ENCODE measurements at places on chromosomes 16 and 17. TPM values are rescaled to one million over a fixed set of nuclear protein-coding genes. Genes with fewer than 3 reads are reported as not detected.
A peak's percentile ranks its signal among the peaks of the same experiment; 100 is the strongest.

DNA sequence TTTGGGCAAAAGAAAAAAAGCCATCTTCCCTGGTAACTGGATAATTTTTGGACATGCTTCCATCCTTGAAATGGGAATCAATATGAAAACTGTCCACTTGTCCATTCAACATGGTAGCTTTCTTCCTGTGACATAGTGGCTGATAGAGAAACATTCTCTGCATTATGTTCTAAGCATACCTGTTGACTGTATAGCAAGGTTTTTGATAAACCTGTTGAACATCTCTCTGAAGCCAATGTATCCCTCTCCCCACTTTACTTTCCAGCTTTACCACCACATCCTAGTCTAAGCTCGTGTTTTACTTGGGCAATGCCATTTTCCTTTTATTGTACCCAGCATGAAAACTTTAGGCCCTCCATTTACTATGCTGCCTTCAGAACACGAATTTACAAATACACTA lies 630.1 kb downstream of the TOX3 start:
- no peak for DNase-seq

- DNase-seq: no peak
These were observed 87.8 kb upstream of the NOL11 start for GRCh38 chr17:67629971-67630320.

Gene GRAPL
- not detected for total RNA-seq

DNA sequence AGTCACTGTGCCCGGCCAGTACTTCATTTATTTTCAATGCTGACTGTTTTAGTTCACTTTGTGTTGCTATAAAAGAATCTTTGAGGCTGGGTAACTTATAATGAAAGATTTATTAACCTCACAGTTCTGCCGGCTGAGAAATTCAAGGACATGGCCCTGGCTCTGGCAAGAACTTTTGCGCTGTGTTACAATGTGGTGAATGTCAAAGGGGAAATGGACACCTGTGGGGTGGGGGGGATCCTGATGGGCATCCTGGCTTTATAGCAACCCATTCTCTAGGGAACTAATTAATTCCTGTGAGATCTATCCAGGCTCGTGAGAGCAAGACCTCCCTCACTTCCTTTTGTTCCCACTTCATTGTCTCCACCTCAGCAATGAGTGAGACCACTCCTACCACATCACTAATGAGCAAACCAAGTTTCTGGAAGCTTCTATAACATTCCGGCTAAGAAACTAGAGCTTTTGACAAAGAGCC lies 17.1 kb upstream of the CDH3 start:
- DNase-seq: no peak

Gene DNAH2
- not detected for total RNA-seq

Gene KRT15
- not detected for total RNA-seq

Gene AATK
- total RNA-seq: 0.48 TPM

Gene KIF2B
- not detected for total RNA-seq

Gene VAT1L
- total RNA-seq: not detected

Gene GPRC5B
- 2.1 TPM for total RNA-seq

Gene CCL22
- not detected for total RNA-seq

Gene MEAK7
- total RNA-seq: 21.0 TPM

- DNase-seq: no peak
These were observed 67.7 kb downstream of the CYLD start for GRCh38 chr16:50809561-50809960.

Gene CDH8
- total RNA-seq: 2.8 TPM

DNA sequence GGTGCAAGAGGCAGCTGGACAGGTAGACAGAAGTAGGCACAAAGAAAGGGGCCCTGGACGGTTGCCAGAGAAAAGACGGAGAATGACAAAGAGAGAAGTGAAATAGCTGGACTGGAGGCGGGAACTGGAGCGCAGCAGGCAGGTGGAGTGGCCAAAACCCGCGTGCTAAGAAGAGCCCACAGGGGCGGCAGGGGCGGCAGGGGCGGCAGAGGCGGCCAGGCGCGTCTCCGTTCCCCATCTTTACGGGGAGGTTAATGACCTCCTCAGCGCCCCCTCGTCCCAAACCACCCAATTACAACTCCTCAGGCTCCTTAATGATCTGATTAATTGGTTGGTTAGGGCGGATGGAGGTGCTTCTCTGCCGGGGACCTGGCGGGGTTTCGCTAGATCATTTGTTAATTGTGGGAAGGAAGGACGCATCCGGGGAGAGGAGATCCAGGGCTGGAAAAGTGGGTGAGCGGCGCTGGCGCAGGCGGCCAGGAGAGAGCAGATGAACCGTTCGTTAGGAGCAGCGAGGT lies 15.4 kb upstream of the HOXB9 start:
- DNase-seq: no peak

DNA sequence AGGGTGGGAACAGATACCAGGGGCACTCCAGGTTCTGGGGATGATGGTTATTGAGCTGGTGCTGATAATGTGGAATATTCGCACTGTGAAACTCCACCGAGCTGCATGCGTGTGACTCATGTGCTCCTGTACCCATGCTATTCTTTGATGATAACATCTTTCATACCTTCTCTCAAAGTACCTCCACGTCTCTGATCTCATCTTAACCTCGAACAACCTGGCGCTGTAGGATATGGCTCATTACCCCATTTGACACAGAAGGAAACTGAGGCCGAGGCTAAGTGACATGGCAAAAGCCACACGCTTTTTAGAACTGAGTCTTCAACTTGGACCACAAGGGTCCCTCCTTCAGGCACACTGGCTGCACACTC lies 30.2 kb upstream of the MRPS23 start:
- no peak for DNase-seq

DNA sequence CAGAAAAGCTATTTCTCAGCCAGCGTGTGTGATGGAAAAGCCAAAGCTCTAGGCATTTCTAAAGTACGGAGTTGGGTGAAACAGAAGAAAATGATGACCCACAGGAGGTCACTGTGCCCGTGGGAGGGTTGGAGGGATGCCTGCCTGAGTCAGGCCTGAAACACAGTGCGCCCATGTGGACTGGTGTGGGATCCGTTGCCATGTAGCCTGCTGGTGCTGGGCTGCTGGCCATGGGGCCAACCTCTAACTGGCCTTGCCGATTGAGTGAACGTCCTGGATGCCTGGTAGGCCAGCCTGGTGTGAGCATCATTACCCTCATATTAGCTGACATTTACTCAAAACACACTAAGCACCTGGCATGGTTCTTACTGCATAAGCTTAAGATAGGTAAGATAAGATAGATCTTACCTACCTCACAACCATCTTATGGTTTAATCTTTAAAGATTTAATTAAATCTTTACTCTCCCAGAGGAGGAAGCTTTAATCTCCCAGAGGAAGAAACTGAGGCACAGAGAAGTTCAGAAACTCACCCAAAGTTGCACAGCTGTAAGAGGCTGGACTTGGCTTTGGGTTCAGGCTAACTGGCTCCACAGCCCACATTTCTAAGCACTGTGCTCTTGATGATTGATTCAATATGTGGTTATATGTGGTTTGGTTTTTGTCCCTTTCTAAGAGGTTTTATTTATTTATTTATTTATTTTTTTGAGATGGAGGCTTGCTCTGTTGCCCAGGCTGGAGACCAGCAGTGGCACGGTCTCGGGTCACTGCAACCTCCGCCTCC lies 15.7 kb downstream of the MGAT5B start:
- DNase-seq: peak; percentile 72

- DNase-seq: no peak
These were observed 7.7 kb downstream of the MIEF2 start for GRCh38 chr17:18267927-18268711.

GRCh38 chr16:52251495-52251894 lies 295.4 kb downstream of the TOX3 start:
- no peak for DNase-seq

GRCh38 chr17:67819722-67820121 lies 5.6 kb upstream of the BPTF start:
- no peak for DNase-seq

DNA sequence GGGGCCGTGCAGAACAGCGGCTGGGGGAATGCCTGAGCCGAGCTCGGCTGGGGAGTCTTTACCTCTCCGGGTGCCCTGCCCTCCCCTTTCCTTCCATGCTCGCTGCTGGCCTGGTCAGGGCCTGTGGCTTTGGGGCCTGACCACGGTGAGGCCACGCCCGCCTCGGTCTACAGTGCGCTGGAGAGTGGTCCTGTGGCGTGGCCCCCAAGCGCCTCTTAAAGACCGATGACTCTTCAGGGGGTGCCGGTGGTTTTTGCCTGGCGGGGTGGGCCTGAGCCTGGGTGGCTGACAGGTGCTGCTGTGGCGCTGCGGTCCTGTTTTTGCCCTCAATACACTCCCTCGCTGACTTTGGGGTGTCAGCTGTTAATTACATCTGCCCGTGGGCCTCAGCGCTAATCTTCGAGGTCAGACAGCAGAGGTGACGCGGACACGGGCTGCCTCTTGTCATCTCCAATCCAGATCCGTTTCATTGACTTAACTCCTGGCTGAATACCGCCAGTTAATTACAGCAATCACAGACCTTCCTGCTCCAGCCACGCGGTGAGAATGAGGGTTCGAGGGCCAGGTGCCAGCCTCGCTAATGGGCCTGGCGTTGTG lies 29.7 kb downstream of the GSE1 start:
- no peak for DNase-seq

DNA sequence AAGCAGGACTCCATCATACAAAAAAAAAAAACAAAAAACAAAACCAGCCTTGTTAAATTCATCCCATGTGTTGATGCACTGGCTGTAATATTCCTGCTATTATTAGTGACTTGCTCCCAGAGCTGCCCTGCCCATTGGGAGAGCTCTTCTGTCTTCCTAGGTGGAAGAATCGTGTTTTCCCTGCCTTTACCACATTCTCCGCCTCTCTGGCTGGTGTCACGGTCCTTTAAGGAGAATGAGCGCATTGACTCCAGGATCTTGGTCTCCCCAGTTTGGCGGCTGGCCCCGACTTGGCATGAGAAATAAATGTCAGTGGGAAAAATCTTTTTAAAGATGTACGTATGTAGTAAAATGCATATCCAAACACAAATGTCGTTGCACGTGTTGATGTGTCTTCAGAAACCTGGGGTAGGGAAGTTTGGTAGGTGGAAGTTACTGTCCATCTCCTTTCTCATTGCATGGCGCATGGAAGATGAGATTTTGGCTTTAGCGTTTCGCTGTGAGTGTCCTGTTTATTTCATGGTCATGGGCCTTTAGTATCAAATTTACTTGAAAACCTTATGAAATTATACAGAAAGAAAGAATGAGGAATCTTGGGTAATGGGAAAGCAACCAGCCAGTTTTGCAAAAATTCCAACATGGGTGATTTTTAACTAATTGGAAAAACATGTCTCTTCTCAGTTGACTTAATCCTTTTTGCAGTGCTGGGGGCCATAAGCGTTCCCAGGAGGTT lies 15.5 kb downstream of the RMI2 start:
- DNase-seq: peak; percentile 13

- DNase-seq: no peak
These were observed 11.2 kb downstream of the CYBC1 start for GRCh38 chr17:82439194-82439828.

Gene RRAD
- total RNA-seq: 6.5 TPM

- DNase-seq: no peak
These were observed 15.4 kb downstream of the GPT2 start for GRCh38 chr16:46899443-46900143.

Gene CNTROB
- total RNA-seq: 29.2 TPM

DNA sequence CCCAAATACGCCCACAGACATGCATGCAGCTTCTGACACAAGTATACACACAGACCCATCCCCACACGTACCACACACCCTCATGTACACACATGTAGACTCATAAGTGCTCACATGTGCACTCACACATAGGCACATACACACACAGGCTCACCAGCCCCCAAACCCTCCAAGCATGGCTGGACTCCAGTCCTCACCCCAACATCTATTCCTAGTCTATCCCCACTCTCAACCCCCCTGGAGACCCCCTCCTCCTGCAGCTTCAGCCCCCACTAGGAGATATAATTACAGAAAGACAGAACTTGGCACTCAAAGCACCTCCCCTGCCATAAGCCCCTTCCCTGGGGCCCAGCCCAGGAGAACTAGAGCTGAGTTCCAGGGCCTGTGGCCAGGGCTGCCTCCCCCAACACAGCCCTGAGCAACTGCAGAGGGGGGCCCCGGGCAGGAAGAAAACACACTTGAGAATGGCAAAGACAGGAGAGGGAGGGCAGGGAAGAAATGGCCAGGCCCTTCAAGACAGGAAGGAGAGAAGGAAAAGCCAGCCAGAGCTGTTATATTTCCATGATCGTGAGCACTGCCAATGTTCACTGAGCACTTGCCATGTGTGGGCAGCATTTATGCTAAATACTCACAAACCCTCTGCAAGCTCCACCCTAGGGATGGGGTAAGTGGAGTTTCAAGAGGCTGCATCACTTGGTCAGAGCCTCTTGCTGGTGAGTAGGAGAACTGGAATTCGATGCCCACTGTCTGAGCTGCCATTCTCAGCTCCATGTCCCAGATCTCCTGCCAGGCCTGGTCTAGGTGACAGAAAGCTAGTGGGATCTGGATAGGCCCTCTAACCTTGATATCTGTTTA lies 224.5 kb downstream of the ZNF423 start:
- no peak for DNase-seq

DNA sequence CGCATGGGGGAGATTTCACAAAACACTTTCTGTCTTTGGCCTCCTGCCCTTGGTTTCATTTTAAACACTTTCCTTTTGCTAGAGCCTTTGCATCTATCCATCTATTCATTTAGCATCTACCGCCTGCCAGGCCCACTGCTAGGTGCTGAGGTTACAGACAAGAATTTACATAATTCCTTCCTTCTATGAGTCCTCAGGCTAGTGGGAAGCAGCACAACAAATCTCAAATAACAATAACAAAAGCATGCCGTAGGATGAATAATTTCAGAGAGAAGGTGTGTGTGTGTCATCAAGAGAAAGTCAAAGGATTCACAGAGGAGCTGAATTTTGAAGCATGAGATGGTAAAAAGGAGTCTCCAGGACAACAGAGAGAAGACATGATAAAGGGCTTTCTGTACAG lies 6.1 kb upstream of the SLC46A1 start:
- no peak for DNase-seq

DNA sequence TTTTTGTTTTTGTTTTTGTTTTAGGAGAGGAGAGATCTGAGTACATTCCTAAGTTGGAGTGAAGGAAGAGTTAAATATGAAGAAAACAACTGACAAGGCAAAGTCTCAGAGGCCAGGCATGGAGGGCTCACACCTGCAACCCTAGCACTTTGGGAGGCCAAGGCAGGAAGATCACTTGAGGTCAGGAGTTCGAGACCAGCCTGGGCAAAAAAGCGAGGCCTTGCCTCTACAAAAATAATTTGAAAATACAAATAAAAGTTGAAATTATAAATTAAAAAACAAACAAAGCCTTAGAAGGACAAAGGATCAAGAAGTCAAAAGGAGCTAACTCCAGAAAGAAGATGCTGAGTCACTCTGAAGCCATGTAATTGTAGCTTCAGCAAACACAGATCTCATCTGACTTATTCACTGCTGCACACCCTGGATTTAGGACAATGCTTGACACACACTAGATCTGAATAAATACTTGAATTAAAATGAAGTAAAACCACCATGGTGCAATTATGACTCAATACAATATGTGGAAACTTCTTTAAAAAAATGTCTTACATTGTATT lies 9.1 kb downstream of the CEP20 start:
- DNase-seq: no peak
